ENCODE measurements at places on chromosomes 12 and 14. TPM values are rescaled to one million over a fixed set of nuclear protein-coding genes. Genes with fewer than 3 reads are reported as not detected.

- DNase-seq = no peak
- H3K4me3 ChIP-seq = no peak overlapping the region
- H3K4me1 ChIP-seq = no peaks in the 10 kb centered on the region
- no peaks in the 10 kb centered on the region for H3K27me3 ChIP-seq
- H3K27ac ChIP-seq = no peak overlapping the region
Observed at GRCh38 chr12:115630136-115630535, 647.4 kb downstream of the MED13L start.

- no peaks in the 10 kb centered on the region for H3K36me3 ChIP-seq
- no peaks in the 10 kb centered on the region for H3K27me3 ChIP-seq
- no peak for DNase-seq
Observed at GRCh38 chr12:31714406-31715271, 14.2 kb downstream of the AMN1 start.

RNF212B gene
- total RNA-seq = not detected

DNA sequence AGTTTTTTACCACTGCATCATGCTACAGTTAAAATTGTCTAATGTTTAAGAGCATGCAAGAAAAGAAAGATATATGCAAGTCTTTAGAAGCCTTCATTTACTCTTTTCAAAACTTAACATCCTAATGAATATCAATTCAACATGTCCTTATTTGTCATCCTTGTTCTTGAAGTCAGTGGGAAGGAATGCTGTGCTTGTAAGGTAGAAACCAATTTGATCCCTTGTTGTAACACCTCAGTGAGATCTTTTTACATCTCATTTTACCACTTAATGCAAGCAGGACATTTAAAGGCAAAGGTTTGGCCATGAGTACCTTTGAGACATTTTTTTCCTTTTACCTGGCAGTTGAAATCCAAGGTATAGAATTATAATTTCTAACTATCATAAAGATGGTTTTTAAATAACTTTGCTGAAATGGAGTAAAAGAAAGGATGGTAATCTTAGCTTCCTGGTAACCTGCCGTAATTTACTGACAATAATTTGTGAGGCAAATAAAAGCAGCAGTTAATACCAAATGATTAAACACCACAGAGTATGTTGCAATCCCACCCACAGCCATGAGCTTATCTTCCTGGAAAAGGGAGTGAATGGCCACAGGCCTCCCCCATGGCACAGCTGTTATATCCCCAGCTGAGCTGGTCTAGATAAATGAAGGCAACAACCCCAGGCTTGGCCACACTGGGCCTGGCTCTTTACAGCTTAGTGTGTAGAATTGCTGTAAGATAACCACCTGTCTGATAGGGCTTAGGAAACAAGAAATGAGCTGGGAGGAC is 33.2 kb upstream of the STRN3 start:
- H3K27me3 ChIP-seq = no peaks in the 10 kb centered on the region
- no peak overlapping the region for H3K27ac ChIP-seq
- no peaks in the 10 kb centered on the region for H3K36me3 ChIP-seq

DNA sequence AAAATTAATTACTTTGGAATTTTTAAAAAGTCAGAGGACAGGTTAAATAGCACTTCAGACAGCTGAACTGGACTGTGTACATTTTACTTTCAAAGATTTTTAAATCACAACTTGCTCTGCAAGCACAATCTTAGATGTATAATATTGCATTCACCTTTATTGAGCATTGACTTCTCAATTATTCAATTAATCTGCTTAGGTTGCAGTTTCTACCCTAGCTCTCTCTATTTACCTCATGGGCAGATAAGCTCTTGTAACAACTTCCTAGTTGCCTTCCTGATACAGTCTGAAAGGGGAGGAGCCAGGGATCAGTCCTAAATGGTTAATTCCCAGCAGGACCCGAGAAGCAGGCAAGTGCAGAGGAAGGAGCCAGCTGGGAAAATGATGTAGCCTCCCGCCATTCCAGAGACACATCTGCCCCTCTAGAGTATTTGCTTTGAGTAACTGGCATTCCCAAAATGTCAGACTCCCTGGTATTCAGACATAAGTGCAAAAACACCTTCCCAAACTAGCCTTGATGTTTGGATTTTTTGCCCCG is 302.8 kb downstream of the GALC start:
- no peaks in the 10 kb centered on the region for H3K36me3 ChIP-seq
- no peaks in the 10 kb centered on the region for H3K4me1 ChIP-seq
- no peak overlapping the region for H3K4me3 ChIP-seq
- H3K27ac ChIP-seq = no peak overlapping the region
- no peak for DNase-seq
- no peaks in the 10 kb centered on the region for H3K27me3 ChIP-seq

DNA sequence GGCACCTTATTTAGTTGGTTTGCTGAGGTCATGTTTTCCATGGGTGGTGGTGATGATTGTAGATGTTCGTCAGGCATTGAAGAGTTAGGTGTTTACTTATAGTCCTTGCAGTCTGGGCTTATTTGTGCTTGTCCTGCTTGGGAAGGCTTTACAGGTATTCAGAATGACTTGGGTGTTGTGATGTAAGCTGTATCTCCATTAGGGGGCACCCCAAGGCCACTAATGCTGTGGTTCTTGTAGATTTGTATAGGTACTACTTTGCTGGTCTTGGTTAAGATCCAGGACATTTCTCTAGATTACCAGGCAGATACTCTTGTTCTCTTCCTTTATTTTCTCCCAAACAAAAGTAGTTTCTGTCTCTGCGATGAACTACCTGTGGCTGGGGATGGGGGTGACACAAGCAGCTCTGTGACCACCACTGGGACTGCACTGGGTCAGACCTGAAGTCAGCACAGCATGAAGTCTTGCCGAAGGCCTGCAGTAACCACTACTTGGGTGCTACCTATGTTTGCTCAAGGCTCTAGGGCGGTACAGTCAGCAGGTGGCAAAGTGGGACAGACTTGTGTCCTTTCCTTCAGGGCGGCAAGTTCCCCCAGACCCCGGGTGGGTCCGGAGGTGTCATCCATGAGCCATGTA is 35.8 kb upstream of the FBXO33 start:
- no peak overlapping the region for H3K4me3 ChIP-seq
- DNase-seq = no peak
- H3K27ac ChIP-seq = no peak overlapping the region
- H3K27me3 ChIP-seq = no peaks in the 10 kb centered on the region
- H3K36me3 ChIP-seq = no peaks in the 10 kb centered on the region
- no peaks in the 10 kb centered on the region for H3K4me1 ChIP-seq

DNA sequence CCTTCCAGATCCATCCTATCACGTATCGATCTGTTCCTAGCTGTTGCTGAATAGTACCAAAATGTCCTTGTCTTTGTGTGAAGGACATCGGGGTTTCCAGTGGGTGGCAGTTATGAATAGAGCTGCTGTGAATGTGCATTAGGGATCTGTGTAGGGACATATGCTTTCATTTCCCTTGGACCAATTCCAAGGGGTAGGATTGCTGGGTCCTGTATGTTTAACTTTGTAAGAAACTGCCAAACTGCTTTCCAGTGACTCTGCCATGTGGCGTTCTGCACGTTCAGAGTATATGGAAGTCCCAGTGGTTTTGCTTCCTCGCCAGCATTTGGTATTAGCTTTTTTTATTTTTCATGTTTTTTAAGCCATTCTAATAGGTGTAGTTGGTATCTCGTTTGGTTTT is 28.6 kb downstream of the PACS2 start:
- H3K36me3 ChIP-seq = no peaks in the 10 kb centered on the region
- peaks cover 20% of the 10 kb centered on the region for H3K4me1 ChIP-seq
- H3K4me3 ChIP-seq = no peak overlapping the region

- H3K36me3 ChIP-seq = no peaks in the 10 kb centered on the region
- H3K27me3 ChIP-seq = no peaks in the 10 kb centered on the region
- no peaks in the 10 kb centered on the region for H3K4me1 ChIP-seq
- no peak overlapping the region for H3K4me3 ChIP-seq
Observed at GRCh38 chr12:12083688-12084087, 12.9 kb downstream of the BCL2L14 start.

DNA sequence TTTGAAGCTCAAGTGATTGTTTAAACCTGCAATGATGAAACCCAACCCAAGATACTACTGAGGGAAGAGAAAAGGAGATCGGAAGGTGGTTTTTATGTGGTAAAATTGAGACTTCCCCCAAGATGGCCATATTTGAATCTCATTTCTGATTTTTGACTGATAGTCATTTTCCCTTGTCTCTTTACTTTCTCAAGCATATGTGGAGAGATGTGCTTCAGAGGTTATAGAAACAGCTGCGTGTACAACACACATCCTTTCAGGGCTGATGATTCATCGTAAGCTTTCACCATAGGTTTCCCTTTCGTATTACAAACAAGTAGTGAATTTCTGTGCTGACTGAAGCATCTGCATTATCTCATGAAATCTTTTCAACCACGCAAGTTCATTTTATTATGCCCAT is 276.2 kb downstream of the EMP1 start:
- no peak overlapping the region for H3K27ac ChIP-seq
- no peaks in the 10 kb centered on the region for H3K4me1 ChIP-seq
- H3K4me3 ChIP-seq = no peak overlapping the region
- no peaks in the 10 kb centered on the region for H3K27me3 ChIP-seq
- no peak for DNase-seq
- H3K36me3 ChIP-seq = no peaks in the 10 kb centered on the region

GRCh38 chr12:13197526-13198143 is 1.1 kb downstream of the EMP1 start:
- no peaks in the 10 kb centered on the region for H3K27me3 ChIP-seq
- H3K27ac ChIP-seq = peak overlapping the region; percentile 95
- peak overlapping the region; percentile 50 for H3K4me3 ChIP-seq
- no peak for DNase-seq
- peaks cover 73% of the 10 kb centered on the region for H3K4me1 ChIP-seq
- H3K36me3 ChIP-seq = no peaks in the 10 kb centered on the region

DNA sequence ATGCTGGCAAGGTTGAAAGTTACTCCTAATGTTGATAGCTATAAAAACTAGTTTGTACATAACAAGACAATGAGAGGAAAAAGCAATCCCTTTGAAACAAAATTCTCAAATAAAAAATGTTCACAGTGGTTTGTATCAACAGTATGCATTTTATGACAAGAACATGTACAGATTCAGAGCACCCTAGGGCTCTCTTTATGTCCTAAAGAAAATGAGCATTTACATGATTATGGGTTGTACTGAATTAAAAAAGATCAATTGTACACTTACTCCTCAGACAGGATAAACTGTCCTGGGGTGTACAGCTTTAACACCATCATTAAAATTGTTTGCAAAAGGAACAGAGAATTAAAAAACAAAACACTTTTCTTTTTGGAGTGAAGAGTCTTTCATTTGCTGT is 22.2 kb downstream of the PPP1CC start:
- H3K4me1 ChIP-seq = no peaks in the 10 kb centered on the region
- peaks cover 44% of the 10 kb centered on the region for H3K36me3 ChIP-seq
- H3K27ac ChIP-seq = no peak overlapping the region
- H3K4me3 ChIP-seq = no peak overlapping the region
- no peak for DNase-seq

DNA sequence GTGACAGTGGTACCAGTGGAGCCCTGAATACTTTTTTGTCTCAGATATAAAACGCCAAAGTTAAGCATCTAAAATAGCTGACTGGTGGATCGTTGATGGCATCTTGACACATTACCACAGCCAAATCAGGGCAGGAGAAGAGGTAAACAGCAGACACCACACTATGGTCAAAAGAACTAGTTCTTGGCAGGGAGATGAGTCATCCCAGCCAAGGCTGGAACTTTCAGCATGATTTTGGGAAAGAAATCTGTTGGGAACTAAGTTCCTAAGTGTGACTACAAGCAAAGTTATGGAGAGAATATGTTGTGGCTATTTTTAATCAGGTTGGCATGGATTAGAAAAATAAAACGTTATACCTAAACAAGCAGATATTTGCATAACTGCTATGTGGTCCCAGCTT is 36.9 kb downstream of the LGR5 start:
- no peaks in the 10 kb centered on the region for H3K36me3 ChIP-seq
- H3K4me1 ChIP-seq = no peaks in the 10 kb centered on the region
- no peaks in the 10 kb centered on the region for H3K27me3 ChIP-seq
- H3K27ac ChIP-seq = no peak overlapping the region
- DNase-seq = no peak

HCAR1 gene
- total RNA-seq = 4.0 TPM

GRCh38 chr12:116037941-116038837 is 239.3 kb downstream of the MED13L start:
- H3K4me1 ChIP-seq = peaks cover 14% of the 10 kb centered on the region
- no peaks in the 10 kb centered on the region for H3K27me3 ChIP-seq
- no peak for DNase-seq
- no peaks in the 10 kb centered on the region for H3K36me3 ChIP-seq
- H3K27ac ChIP-seq = no peak overlapping the region
- H3K4me3 ChIP-seq = no peak overlapping the region

AMDHD1 gene
- total RNA-seq = not detected

HOMEZ gene
- 15.8 TPM for total RNA-seq

MFAP5 gene
- 24.8 TPM for total RNA-seq

DNA sequence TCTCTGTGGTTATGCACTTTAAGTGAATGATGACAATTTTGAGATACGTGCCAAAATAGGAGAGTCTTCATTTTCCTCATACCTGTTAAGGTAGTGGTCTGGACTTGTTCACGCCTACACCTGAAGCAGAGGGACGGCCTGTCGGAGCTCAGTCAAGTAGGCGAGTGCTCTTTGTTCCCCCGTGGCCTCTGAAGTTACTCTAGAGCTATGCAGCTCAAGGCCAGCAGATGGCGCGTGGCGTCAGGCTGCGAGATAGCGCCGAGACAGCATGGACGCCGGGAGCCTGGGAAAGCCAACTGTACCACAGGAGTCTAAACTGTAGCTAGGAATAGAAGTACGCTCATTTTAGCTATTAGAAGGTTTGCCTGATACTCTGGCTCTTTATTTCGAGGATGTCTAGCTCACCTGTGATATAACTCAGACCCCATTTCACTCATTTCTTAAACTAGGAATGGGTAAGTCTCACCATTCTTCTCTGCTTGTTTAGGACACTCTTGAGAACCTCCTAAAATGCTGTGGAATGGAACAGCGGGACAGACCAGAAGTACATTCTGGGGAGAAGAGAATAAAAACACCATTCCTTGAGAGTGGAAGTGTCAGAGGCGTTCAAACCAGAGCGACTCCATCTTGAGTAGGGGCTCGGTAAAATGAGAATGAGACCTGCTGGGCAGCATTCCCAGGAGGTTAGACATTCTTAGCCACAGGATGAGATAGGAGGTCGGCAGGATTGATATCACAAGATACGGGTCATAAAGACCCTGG is 267.4 kb upstream of the HMGA2 start:
- H3K27me3 ChIP-seq = no peaks in the 10 kb centered on the region
- H3K36me3 ChIP-seq = no peaks in the 10 kb centered on the region
- H3K4me1 ChIP-seq = no peaks in the 10 kb centered on the region

KRT77 gene
- total RNA-seq = not detected

DNA sequence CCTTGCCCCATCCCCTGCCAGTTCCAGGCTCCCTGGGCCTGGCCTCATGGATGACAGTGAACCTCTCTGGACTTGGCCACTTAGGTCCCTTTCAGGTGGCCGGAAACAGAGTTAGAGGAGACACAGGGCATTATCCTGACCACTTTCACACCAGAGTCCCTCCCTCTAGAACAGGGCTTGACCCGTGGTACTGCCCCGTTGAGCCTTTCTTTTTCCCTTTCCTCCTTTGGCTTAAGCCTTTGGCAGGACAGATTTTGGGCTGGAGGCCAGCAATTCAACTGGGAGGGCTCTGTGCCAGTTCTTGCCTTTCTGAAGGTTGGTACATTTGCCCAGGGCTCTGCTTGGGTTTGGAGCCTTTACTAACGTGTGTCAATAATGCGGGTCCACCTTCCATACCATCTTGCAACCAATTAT is 22.8 kb downstream of the TPCN1 start:
- DNase-seq = peak; percentile 93
- H3K4me1 ChIP-seq = peaks cover 90% of the 10 kb centered on the region
- peak overlapping the region; percentile 98 for H3K27ac ChIP-seq
- H3K36me3 ChIP-seq = no peaks in the 10 kb centered on the region
- H3K4me3 ChIP-seq = no peak overlapping the region
